Liver (tissue), 10 donors: ENCODE measurements at places on chromosomes 2 and 18. TPM values are rescaled to one million over a fixed set of nuclear protein-coding genes. Genes with fewer than 3 reads are reported as not detected.

GRCh38 chr2:190838492-190838910 lies 42.1 kb upstream of the GLS start:
- H3K27ac ChIP-seq, result no peak overlapping the region
- H3K4me3 ChIP-seq, result no peak overlapping the region
- H3K36me3 ChIP-seq, result no peaks in the 10 kb centered on the region
- no peaks in the 10 kb centered on the region for H3K4me1 ChIP-seq
- no peak for DNase-seq

GRCh38 chr2:144156736-144157640 lies 362.9 kb downstream of the ZEB2 start:
- H3K27me3 ChIP-seq, result no peaks in the 10 kb centered on the region
- no peaks in the 10 kb centered on the region for H3K36me3 ChIP-seq
- no peaks in the 10 kb centered on the region for H3K4me1 ChIP-seq
- DNase-seq, result no peak
- no peak overlapping the region for H3K27ac ChIP-seq

- H3K4me1 ChIP-seq, result no peaks in the 10 kb centered on the region
- DNase-seq, result no peak
- no peaks in the 10 kb centered on the region for H3K27me3 ChIP-seq
These were observed 84.8 kb downstream of the CCBE1 start for GRCh38 chr18:59612381-59612780.

Gene FAM237A
- not detected for total RNA-seq

Gene PROC
- 376 TPM for total RNA-seq

DNA sequence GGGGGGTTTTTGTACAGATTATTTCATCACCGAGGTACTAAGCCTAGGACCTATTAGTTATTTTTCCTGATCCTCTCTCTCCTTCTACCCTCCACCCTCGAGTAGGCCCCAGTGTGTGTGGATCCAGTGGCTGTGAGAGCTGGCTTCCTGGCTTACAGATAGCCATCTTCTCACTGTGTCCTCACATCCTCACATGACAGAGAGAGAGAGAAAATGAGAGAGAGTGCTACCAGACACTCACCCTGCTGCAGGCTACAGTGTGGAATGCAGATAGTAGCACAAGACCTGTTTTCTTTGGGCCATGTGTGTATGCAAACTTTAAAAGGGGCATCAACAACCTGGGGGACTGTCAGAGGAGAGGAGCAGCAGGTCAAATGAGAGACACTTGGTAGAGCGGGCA lies 9.5 kb downstream of the KCNK3 start:
- no peak overlapping the region for H3K27ac ChIP-seq
- no peaks in the 10 kb centered on the region for H3K4me1 ChIP-seq
- no peak overlapping the region for H3K4me3 ChIP-seq
- H3K36me3 ChIP-seq, result no peaks in the 10 kb centered on the region
- H3K27me3 ChIP-seq, result peaks cover 4% of the 10 kb centered on the region
- DNase-seq, result no peak

Gene IL36B
- not detected for total RNA-seq

DNA sequence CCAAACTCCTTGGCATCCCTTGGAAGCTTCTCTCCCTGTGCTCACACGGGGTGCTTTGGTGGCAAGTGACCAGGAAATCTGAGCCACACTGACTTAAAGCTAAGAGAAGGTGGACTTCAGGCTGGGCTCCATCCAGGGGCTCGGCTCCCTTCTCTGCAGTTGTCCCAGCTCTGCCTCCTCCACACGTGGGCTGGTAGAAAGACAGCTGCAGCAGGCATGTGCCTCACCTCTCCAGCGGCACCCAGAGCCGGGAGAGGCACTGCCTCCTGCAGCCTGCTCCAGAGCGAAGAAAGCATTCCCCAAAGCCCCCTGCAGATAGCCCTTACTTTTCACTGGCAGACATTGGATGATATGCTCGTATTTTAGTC lies 11.3 kb downstream of the KCNF1 start:
- H3K27me3 ChIP-seq, result no peaks in the 10 kb centered on the region
- DNase-seq, result no peak
- no peaks in the 10 kb centered on the region for H3K4me1 ChIP-seq
- H3K4me3 ChIP-seq, result no peak overlapping the region
- no peak overlapping the region for H3K27ac ChIP-seq

- H3K27ac ChIP-seq, result no peak overlapping the region
- no peaks in the 10 kb centered on the region for H3K36me3 ChIP-seq
- no peak for DNase-seq
- H3K4me3 ChIP-seq, result no peak overlapping the region
- H3K27me3 ChIP-seq, result no peaks in the 10 kb centered on the region
- H3K4me1 ChIP-seq, result no peaks in the 10 kb centered on the region
These were observed 69.5 kb downstream of the GPD2 start for GRCh38 chr2:156505696-156506095.

GRCh38 chr2:88903749-88904353 lies 212.4 kb downstream of the RPIA start:
- H3K27me3 ChIP-seq, result no peaks in the 10 kb centered on the region
- H3K4me1 ChIP-seq, result no peaks in the 10 kb centered on the region
- no peak overlapping the region for H3K4me3 ChIP-seq
- H3K27ac ChIP-seq, result no peak overlapping the region
- no peak for DNase-seq

- no peak overlapping the region for H3K4me3 ChIP-seq
- peak; percentile 22 for DNase-seq
- peaks cover 27% of the 10 kb centered on the region for H3K4me1 ChIP-seq
- no peak overlapping the region for H3K27ac ChIP-seq
- H3K27me3 ChIP-seq, result peaks cover 8% of the 10 kb centered on the region
These were observed 3.4 kb downstream of the CYP26B1 start for GRCh38 chr2:72144274-72144631.

DNA sequence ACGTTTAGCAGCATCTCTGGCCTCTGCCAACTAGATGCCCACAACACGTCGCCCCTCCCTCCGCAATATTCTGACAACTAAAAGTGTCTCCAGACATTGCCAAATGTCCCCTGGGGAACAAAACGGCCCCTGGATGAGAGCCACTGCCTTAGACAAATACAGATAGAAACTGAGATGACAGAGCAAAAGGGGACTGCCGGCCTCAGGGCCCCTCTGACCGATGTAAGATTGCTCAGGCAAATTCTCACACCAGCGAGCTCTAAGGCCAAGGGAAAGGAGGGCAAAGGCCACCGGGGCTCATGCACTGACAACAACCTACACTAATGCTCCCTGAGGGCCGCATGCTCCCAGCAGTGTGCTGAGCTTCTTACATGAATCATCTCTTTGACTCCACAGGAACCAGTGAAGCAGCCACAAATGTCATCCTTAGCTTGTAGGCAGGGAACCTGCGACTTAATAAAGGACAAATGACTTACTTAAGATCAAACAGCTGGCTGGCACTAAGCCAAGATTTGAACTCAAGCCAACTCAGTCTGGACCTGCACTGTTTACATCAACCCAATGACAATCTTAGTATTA lies 228.5 kb downstream of the TTC32 start:
- peaks cover 2% of the 10 kb centered on the region for H3K36me3 ChIP-seq
- H3K27me3 ChIP-seq, result no peaks in the 10 kb centered on the region
- no peak overlapping the region for H3K27ac ChIP-seq

Gene STAM2
- 18.0 TPM for total RNA-seq

- H3K4me3 ChIP-seq, result no peak overlapping the region
- no peak overlapping the region for H3K27ac ChIP-seq
- H3K27me3 ChIP-seq, result no peaks in the 10 kb centered on the region
These were observed 308.4 kb upstream of the CDH2 start for GRCh38 chr18:28485210-28485801.

GRCh38 chr2:233449081-233449901 lies 95.0 kb downstream of the DGKD start:
- no peak overlapping the region for H3K27ac ChIP-seq
- H3K4me1 ChIP-seq, result no peaks in the 10 kb centered on the region
- no peak overlapping the region for H3K4me3 ChIP-seq
- no peaks in the 10 kb centered on the region for H3K27me3 ChIP-seq
- DNase-seq, result no peak

Gene UGT1A10
- total RNA-seq, result not detected

Gene PTPRN
- 2.2 TPM for total RNA-seq

Gene REG3G
- total RNA-seq, result not detected

GRCh38 chr2:144415386-144415785 lies 104.5 kb downstream of the ZEB2 start:
- H3K4me3 ChIP-seq, result no peak overlapping the region
- H3K27ac ChIP-seq, result no peak overlapping the region
- no peaks in the 10 kb centered on the region for H3K27me3 ChIP-seq
- H3K36me3 ChIP-seq, result no peaks in the 10 kb centered on the region
- H3K4me1 ChIP-seq, result peaks cover 4% of the 10 kb centered on the region

- no peak overlapping the region for H3K27ac ChIP-seq
- H3K4me3 ChIP-seq, result no peak overlapping the region
- H3K4me1 ChIP-seq, result no peaks in the 10 kb centered on the region
- no peaks in the 10 kb centered on the region for H3K36me3 ChIP-seq
- DNase-seq, result no peak
- no peaks in the 10 kb centered on the region for H3K27me3 ChIP-seq
These were observed 37.5 kb downstream of the NR4A2 start for GRCh38 chr2:156294945-156295580.

DNA sequence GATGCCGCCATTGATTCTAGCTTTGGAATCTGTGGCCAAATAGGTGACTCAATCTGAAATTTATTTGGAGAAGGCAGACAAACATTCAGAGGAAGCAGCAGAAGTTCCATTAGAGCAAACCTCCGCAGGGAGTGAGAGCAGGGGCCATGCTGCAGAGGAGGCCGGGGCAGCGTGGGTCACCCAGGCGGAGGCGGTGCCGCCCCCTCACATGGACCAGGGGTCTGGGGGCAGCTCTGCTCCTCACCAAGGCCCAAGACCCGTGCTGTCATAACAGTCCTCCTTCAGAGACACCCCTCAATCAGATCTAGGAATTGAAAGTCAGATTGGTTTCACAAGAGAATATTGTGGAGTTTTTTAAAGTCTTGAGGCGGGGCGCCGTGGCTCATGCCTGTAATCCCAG lies 92.4 kb downstream of the GBX2 start:
- no peaks in the 10 kb centered on the region for H3K4me1 ChIP-seq
- H3K36me3 ChIP-seq, result no peaks in the 10 kb centered on the region
- no peak overlapping the region for H3K4me3 ChIP-seq
- no peak for DNase-seq

GRCh38 chr2:57886161-57886786 lies 160.3 kb upstream of the VRK2 start:
- H3K4me3 ChIP-seq, result no peak overlapping the region
- no peaks in the 10 kb centered on the region for H3K27me3 ChIP-seq
- H3K27ac ChIP-seq, result no peak overlapping the region
- DNase-seq, result no peak

Gene LRRFIP1
- total RNA-seq, result 56.1 TPM

- H3K4me1 ChIP-seq, result peaks cover 3% of the 10 kb centered on the region
- no peak within 1 kb of the TSS for H3K4me3 ChIP-seq
- peak; percentile 40 for DNase-seq
- H3K27me3 ChIP-seq, result no peaks in the 10 kb centered on the region
- H3K36me3 ChIP-seq, result no peaks in the 10 kb centered on the region
These were observed at the start of gene SCG2 for GRCh38 chr2:223601932-223602666. Gene SCG2 (minus strand): TSS chr2:223602361. CDS start chr2:223599282, 3,079 bp downstream.

Gene REG3A
- not detected for total RNA-seq
